Activated T-helper 9 cell treated with anti-CD3 and anti-CD28 coated beads, Interleukin-2, amount 50 U/mL, for 16 hours (primary cell): ENCODE measurements at places on chromosomes 6 and 20.
A peak's percentile ranks its signal among the peaks of the same experiment; 100 is the strongest.

DNA sequence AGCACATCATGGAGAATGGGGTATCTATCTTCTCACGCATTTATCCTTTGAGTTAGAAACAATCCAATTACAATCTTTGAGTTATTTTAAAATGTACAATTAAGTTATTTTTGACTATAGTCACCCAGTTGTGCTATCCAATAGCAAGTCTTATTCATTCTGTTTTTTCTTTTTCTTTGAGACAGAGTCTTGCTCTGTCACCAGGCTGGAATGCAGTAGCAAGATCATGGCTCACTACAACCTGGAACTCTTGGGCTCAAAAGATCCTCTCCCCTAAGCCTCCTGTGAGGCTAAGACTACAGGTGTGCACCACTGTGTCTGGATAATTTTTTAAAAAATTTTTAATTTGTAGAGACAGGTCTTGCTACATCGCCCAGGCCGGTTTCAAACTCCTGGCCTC, 201.5 kb upstream of the ZNF217 start:
- DNase-seq, result no peak

DNA sequence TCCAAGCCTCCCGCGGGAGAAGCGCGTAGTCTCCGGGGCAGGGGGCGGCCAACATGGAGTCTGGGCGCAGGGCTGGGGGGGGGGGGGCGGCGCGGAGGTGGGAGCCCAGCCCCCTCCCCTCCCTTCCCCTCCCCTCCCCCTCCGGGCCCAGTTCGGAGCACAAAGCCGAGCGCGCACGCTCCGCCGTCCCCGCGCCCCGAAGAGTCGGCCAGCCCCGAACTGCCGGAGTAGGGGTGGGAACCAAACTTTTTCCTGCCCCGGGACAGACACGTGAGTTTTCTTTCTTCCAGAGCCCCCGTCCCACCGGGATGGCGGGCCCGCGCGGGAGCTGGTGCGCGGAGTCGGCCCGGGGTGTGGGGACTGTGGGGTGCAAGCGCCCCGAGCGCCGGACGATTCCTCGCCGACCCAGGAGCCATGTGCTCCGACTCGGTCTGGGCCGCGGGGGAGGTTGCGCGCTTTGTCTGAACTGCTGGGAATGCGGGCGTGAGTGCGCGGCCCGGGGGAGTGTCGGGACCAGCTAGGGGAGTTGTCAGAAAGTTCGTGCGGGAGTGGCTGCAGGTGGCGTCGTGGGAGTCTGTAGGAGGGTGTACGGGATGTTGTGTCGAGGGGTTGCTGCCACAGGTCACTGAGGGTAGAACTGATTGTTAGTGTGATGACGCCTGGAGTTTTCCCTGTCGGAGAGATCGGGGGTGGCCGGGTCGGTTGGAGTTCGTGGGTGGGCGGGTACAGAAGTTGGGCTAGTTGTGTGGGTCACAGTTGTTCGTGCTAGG, 1.2 kb downstream of the TGIF2 start:
- DNase-seq, result peak; percentile 28

GRCh38 chr6:138161338-138162110, at the start of gene ARFGEF3:
Gene ARFGEF3, plus strand, starts transcription at chr6:138161939. Its CDS starts 148 bp downstream, at chr6:138162087.
- DNase-seq, result peak; percentile 41

GRCh38 chr20:8032499-8032898, 12.9 kb upstream of the TMX4 start:
- DNase-seq, result no peak

GRCh38 chr6:44042261-44042988, 84.8 kb downstream of the MRPL14 start:
- no peak for DNase-seq
